ENCODE measurements at places on chromosomes 2 and 18. TPM values are rescaled to one million over a fixed set of nuclear protein-coding genes. Genes with fewer than 3 reads are reported as not detected.
A peak's percentile ranks its signal among the peaks of the same experiment; 100 is the strongest.

GRCh38 chr2:28349546-28350165 lies 43.0 kb upstream of the FOSL2 start:
- no peak for DNase-seq

GRCh38 chr18:3048121-3048520 lies 35.2 kb upstream of the LPIN2 start:
- no peak for DNase-seq

DNA sequence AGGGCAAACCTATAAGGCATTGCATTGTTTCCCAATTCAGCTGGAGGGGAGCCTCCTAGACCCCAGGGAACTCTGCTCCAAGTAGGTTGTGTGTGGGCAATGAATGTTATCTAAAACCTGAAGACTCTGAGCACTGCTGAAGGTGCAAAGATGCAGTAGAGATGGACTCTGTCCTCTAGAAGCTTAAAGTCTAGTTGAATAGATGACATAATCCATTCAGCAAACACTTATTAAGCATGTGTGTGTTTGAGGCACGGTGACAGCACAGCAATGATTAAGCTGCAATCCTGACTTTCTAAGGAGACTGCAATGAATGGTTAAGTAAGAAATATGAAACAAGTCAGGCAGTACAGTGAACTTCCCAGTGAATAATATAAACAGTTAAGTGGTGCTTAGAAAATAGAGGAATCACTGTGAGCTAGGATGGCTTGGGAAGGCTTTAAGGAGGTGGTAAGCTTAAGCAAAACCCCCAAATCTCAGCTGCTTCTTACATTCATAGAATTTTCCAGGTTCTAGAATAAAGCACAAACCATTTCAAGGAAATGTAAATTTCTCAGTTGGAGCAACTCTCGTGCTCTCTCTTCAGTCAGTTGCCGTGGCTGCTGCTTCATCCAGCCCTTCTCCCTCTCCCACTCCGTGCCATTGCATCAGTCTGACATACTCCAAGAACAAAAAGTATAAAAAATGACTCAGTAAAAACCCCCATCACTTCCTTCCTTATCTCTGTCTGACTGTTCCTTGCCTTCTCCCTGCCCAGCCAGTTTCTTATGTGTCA lies 19.1 kb downstream of the MXD1 start:
- DNase-seq, result no peak

- peak; percentile 14 for DNase-seq
Observed at GRCh38 chr2:105926960-105927678, 182.4 kb downstream of the NCK2 start.

Gene CNGA3
- total RNA-seq, result 0.27 TPM

DNA sequence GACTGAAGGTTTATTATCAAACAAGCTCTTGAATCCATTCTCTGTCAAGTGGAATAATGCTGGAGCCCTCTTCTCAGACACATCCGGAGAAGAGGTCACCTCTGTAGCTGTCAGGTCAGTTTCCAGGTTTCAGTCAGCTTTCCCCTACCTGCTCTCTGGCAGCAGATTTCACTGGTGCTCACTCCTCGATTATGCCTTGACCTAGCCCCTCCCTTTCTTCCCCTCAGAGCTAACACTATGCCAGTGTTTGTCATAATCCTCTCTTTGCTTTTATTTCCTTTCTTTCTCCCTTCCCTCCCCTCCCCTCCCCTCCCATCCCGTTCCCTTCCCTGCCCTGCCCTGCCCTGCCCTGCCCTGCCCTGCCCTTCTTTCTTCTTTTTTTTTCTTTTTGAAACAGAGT lies 22.5 kb upstream of the PLEKHM3 start:
- DNase-seq, result peak; percentile 46

- no peak for DNase-seq
Observed at GRCh38 chr2:232444409-232445148, 11.4 kb upstream of the ALPI start.

Gene ACMSD
- not detected for total RNA-seq

DNA sequence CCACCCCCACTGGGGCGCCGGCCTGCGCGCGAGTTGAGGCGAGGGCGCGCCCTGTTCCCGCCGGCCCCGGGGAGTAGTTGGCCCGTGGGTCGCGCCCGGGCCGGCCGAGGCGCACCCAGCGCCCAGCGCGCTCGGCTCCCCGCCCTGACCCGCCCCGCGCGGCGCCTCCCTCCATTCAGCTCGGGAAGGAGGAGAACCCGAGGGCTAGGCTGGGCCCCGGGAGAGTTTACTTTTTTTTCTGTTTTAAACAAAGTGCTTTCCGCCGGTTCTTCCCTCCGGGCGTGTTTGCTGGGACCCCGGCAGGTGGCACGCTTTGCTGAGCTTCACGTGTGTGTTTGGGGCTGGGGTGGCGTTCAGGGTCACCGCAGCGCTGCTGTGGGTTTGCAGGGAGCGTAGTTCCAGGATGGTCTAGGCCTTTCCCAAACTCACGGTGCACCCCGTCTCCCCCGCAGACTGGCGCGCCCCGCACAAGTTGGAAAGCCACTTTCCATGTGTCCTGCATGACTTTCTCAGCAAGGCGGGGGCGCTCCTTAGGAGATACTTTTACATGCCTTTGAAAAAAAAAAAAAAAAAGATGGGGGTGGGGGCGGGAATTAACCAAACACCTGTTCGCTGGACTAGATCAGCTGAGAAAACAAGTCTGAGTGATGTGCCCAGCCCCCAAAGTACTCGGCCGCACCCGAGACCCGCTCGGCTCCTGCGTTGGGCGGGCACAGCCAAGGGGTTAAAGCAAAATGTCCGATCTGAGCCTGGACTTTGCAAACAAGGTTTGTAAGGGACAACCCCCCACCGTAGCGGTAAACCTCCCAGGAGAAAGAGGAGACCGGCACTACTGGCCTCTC lies 825 bp downstream of the ITGA6 start:
- DNase-seq, result peak; percentile 80

DNA sequence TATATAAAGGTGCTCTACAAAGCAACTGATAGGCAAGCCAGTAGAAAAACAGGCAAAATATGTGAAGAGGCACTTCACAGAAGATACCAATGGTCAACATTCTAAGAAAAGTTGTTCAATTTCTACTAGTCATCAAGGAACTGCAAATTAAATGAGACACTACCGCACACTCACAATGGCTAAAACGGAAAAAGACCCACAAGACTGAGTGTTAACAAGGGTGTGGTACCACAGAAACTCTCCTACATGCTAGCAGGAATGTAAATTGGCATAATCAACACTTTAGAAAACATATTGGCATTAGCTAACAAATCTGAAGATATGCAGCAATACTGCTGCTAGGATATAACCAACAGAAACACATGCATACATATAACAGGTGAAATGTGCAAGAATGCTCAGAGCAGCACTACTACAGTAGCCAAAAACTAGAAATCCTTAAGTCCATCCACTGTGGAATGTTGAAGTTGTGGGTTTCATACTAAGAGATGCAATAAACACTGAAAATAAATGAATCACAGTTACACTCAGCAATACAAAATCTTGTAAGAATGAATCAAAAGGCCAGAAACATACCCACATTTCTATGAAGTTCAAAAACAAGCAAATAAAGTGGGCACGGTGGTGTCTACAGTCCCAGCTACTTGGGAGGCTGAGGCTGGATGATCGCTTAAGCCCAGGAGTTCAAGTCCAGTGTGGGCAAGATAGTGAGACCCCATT lies 9.2 kb downstream of the RNU4ATAC start:
- DNase-seq, result no peak

Gene IGFBP5
- total RNA-seq, result 40.0 TPM

Gene SMYD1
- not detected for total RNA-seq

GRCh38 chr18:37567061-37567993 lies 1.7 kb upstream of the CELF4 start:
- no peak for DNase-seq

Gene AGXT
- 0.59 TPM for total RNA-seq

Gene GPBAR1
- 3.0 TPM for total RNA-seq

GRCh38 chr2:150880986-150881385 lies 380.7 kb downstream of the RBM43 start:
- DNase-seq, result no peak

Gene NOL4
- 1.3 TPM for total RNA-seq

Gene SERPINB3
- total RNA-seq, result not detected

Gene KCNJ3
- total RNA-seq, result 0.70 TPM

Gene ACVR1C
- total RNA-seq, result 15.7 TPM

Gene RALBP1
- total RNA-seq, result 70.4 TPM
